GM04504 (cell line): ENCODE measurements at places on chromosomes 6 and 20.

- DNase-seq = no peak
Measured at GRCh38 chr6:147361311-147361981, 147.0 kb upstream of the SAMD5 start.

GRCh38 chr6:142318714-142319113 lies 16.9 kb downstream of the ADGRG6 start:
- no peak for DNase-seq

- no peak for DNase-seq
Measured at GRCh38 chr6:111565326-111566221, 40.1 kb downstream of the TRAF3IP2 start.

GRCh38 chr20:59584278-59584925 lies 19.9 kb upstream of the PHACTR3 start:
- DNase-seq = no peak

DNA sequence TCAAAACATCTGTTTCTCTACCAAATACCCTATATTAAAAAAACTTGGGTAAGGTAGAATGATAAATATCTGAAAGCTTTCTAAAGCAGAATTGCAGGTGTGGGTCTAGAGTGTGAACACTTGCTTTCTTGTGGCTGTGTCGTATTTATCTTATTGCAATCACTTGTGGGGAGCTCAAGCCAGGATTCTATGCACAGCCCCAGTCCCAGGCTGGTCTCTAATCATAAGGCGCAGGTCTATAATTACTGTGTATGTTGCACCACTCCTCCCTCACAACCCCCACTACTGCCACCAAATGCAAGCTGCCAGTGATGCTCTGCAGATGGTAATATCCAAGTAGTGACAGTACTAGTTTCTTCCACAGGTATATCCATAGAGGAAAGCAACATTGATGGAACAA lies 2.2 kb upstream of the E2F3 start:
- no peak for DNase-seq

DNA sequence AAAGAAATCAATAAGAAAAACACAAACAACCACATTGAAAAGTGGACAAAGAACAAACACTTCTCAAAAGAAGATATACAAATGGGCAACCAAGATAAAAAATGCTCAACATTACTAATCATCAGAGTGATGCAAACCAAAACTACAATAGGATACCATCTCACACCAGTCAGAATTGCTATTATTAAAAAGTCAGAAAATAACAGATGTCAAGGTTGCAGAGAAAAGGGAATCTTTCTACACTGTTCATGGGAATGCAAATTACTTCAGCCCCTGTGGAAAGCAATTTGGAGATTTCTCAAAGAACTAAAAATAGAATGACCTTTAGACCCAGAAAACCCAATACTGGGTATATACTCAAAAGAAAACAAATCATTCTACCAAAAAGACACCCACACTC lies 29.8 kb downstream of the KIF6 start:
- no peak for DNase-seq

- no peak for DNase-seq
Measured at GRCh38 chr6:154447954-154448353, 62.5 kb downstream of the CNKSR3 start.
